ENCODE measurements at places on chromosomes 7 and 10.

DNA sequence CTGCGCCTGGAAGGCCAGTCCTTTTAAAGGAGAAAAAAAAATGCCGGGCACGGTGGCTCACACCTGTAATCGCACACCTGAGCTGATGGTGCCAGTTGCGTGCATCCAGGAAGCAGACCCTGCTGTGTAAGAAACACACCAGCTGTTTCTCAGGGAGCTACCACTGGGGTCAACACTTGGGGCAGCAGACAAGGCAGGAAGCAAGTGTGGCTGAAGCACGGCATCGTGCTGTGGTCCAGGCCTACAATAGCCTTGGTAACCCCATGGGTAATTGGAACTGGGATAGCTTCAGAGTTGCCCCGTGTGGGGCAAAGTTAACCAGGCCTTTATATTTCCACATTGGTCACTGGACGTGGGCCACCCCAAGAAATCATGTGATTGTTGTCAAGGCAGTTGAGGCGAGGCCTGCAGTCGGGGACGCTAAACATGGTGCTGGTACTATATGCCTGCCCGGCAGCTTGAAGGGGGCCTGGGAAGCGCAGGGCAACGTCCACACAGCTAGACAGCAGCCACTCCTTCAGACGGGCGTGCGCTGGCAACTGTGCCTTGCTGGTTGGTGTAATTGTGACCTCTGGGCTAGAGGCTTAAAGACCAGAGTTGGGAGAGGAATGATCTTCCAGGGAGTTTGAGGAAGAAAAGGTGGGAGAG is 2.5 kb upstream of the TACR2 start:
- no peak for DNase-seq

DNA sequence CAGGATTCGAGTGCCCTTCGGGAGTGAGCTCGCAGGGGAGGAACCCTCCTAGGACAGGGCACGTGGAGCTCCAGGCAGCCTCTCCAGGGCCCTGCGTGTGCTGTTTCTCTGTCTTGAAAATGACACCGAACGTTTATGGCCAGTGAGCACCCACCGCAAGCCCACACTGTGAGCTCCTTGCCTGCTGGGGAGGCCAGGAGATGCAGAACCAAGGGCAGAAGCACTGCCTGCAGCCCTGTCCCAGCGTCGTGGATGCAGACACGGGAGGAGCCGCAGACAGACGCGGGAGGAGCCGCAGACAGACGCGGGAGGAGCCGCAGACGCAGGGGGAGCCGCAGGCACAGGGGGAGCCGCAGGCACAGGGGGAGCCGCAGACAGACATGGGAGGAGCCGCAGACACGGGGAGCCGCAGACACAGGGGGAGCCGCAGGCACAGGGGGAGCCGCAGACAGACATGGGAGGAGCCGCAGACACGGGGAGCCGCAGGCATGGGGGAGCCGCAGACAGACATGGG is 314.4 kb downstream of the PTPRN2 start:
- DNase-seq = no peak

DNA sequence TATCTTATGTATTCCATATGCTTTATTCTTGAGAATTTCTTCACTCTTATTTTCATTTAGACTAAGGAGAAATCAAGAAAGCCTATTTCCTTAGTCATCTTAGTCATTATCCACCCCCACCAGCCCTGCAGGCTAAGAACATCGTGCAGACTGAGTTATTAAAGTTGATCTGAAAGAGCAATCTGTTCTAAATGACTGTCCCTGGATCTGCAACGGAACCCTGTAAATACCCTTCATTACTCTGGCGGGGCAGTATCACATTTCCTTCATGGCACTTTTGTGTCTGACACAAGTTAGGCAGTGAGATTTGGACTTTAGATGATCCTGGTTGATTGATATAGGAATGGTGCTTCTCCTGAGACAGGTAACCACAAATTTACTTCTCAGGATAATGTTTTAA is 3.5 kb upstream of the MYPN start:
- DNase-seq = no peak

- DNase-seq = no peak
These were observed 152.2 kb downstream of the TMEM178B start for GRCh38 chr7:141225916-141226618.

- no peak for DNase-seq
These were observed 161.5 kb downstream of the FGFR2 start for GRCh38 chr10:121436630-121437341.

DNA sequence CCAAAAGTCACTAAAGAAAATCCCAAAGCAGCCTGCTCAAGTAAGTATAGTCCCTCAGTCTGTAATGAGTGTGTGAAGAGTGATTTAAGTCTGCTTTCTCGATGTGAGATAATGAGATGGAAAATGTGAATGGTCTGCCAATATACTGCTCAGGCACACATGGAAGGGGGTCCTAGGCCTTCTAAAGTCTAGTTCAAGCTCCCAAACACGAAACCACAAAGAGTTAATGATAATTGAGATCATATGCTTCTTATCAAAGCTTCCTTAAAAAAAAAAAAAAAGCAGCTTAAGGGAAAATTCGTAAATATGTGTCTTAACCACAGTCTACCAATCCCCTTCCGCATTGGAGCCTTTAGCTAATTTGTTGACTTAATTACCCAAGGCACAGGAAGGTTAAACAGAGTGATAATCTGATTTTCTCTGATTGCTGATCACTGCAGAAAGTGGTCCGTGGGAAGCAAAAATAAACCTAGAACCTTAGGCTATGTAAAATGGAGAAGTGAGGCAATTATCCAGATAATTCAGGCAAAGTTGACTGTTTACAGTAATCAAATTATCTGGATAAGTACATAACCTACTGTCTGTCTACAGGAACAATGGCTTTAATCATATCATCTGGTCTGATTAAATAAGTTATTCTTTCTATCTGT is 172.9 kb downstream of the MBL2 start:
- no peak for DNase-seq

GRCh38 chr10:35228058-35228457 is 101.4 kb downstream of the CREM start:
- no peak for DNase-seq

GRCh38 chr10:58994226-58995057 is 182.0 kb upstream of the PHYHIPL start:
- no peak for DNase-seq

GRCh38 chr7:139482662-139483466 is 609 bp downstream of the KLRG2 start:
- DNase-seq = no peak

GRCh38 chr10:53765311-53765710 is 992.7 kb upstream of the MBL2 start:
- DNase-seq = no peak

DNA sequence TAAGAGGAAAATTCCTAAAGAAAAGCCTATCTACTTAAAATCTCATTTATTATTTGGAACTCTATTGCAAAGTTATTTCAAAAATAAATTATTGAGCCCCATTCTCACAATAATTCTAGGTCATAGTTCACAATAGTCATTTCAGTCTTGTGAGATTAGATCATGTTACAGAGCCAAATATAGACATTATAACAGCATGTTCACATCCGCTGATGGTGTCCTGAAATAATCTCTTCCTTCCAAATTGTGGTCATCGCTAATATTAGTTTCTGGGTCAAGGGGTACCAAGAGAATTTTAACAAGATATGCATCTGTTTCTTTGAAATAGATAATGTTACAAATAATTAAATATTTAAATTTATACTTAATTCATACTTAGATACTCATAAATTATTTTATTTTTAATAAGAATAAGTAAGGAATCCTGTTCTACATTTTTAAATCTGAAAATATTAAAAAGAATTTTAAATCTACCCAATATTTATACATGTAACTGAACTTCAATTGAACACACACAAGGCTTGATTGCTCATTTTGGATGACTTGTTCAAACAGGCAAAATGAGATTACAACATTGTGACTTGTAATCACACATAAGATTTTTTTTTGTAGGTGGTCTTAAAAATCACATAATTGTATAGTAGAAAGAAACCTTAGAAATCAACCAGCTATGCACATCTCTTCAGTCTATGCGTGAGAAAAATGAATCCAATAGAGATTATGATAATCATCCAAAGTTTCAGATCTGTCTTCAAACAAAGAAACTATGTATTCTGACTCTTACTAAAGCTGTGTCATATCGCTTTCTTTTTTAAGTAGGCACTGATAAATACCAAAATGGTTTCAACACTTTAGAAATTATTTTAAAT is 13.1 kb downstream of the GNAT3 start:
- DNase-seq = no peak

DNA sequence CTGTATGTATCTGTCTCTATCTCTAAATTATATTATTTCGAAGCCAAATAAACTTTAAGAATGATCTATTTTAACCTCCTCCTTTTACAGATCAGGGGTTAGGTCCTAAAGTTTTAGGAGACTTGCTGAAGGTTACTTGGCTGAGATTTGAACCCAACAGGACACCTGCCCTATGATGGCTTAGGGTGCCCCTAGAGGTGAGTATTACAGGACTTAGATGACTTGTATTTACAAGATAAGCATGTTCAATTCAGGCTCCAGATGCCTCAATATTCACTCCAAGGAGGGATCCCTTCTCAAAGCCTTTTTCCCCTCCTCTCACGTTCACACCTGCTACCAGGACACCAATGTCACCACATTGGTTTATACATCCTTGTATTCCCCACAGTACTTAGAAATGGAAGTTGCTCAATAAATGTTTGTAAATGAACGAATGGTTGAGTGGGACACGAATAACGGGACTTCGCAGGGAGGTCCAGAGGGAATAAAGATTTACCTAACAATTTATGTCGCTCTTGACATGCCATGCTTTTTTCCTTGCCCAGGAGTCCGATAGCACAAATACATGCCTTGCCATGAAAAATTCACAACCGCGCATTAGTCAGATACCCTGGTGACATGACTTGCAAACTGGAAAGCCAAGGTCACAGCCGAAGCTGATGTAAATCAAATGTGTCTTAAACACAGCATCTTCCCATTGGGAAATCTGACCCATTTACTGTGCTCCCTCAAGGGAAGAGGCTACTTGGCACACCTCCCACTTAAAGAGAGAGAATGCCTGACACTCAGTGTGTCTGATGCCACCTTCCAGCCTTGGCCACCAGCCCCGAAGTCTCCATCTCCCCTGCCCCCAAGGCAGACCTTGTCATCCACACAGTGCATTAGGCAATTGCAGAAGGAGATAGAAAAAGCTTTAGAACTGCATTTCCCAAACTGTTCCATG is 872.2 kb upstream of the AUTS2 start:
- DNase-seq = no peak

DNA sequence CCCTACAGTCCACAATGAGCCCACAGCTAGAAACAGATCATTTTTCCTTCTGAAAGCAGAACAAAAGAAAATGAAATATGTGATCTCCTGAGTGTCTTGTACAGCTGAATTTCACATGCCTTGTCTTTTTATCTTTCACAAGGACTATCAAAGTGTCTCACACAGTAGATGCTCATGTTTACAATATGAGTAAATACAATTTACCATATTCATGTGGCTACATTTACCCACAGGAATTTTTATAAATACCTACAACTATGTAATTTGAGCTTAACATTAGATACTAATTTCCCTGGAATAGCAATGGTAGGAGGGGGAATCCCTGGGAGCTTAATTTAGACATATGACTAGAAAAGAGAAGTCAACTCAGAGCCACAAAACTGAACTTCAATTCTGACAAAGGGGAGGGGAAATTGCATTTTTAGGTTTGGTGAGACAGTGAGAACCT is 186.2 kb downstream of the MACC1 start:
- peak; percentile 44 for DNase-seq
